ENCODE measurements at places on chromosomes 7 and 10. TPM values are rescaled to one million over a fixed set of nuclear protein-coding genes. Genes with fewer than 3 reads are reported as not detected.

MYL10 gene
- total RNA-seq, result not detected

GRID2IP gene
- 0.40 TPM for total RNA-seq

CRYGN gene
- total RNA-seq, result not detected

AGK gene
- total RNA-seq, result 22.9 TPM

ZNF853 gene
- total RNA-seq, result 16.5 TPM

STRIP2 gene
- 1.0 TPM for total RNA-seq

ZNF273 gene
- total RNA-seq, result 5.9 TPM

GLRX3 gene
- 46.5 TPM for total RNA-seq

ZC3HAV1L gene
- 23.4 TPM for total RNA-seq

ATP5F1C gene
- 169 TPM for total RNA-seq

SKIDA1 gene
- total RNA-seq, result 3.7 TPM

HTR7 gene
- 0.32 TPM for total RNA-seq

GHRHR gene
- total RNA-seq, result not detected

NDUFB2 gene
- 116 TPM for total RNA-seq

ASB4 gene
- total RNA-seq, result 0.13 TPM

LOXL4 gene
- total RNA-seq, result 5.5 TPM

CDK14 gene
- 54.1 TPM for total RNA-seq

COBL gene
- total RNA-seq, result 1.8 TPM

HOXA9 gene
- total RNA-seq, result 0.66 TPM

NAPEPLD gene
- 21.5 TPM for total RNA-seq

TWIST1 gene
- total RNA-seq, result 2.7 TPM

ELFN1 gene
- total RNA-seq, result 0.78 TPM

ANKRD22 gene
- not detected for total RNA-seq

Measured in ovary (tissue), 10 donors.